Stimulated activated CD4-positive, alpha-beta T cell treated with anti-CD3 and anti-CD28 coated beads, Interleukin-2, amount 100 ng/mL, for 4 hours (primary cell): ENCODE measurements at places on chromosomes 2 and 18.

GRCh38 chr2:165621086-165621560 lies 151.6 kb downstream of the CSRNP3 start:
- no peak for DNase-seq

DNA sequence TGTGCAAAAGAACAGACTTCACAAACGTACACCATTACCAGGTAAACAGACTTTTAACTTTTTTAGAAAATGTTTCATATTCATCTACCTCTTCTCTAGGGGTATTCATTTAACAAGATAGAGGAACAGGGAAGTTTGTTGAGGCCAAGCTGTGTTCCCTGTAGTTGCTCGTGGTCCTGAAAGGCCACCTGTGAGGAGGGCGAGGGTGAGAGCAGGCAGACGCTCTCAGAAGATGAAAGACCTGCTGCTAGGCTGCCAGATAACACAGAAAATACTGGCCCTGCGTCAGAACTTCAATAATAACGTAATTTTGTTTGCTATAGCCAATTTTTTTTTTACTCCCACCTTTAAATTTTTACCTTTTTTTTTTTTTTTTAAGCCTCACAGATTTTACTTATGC lies 42.0 kb downstream of the SOCS6 start:
- no peak for DNase-seq

- no peak for DNase-seq
These were observed 37.5 kb upstream of the NEB start for GRCh38 chr2:151771599-151772358.

DNA sequence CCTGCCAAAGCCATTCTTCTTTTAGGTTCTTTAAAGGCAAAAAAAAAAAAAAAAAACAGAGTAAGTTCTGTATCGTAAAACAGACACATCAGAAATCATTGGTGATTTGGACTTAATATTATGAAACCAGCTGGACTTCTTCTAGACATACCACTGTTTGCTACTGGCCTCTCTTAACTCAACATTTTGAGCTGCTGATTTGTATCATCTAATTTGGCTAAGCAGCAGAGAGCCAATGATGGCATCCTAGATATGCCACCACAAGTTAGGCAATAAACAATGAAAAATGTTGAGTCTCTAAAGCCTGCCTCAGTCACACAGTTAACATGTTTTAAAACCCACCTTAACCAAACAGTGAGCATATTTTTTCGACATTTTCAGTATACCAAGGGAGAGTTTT lies 1034.3 kb upstream of the NXPH2 start:
- DNase-seq: no peak

DNA sequence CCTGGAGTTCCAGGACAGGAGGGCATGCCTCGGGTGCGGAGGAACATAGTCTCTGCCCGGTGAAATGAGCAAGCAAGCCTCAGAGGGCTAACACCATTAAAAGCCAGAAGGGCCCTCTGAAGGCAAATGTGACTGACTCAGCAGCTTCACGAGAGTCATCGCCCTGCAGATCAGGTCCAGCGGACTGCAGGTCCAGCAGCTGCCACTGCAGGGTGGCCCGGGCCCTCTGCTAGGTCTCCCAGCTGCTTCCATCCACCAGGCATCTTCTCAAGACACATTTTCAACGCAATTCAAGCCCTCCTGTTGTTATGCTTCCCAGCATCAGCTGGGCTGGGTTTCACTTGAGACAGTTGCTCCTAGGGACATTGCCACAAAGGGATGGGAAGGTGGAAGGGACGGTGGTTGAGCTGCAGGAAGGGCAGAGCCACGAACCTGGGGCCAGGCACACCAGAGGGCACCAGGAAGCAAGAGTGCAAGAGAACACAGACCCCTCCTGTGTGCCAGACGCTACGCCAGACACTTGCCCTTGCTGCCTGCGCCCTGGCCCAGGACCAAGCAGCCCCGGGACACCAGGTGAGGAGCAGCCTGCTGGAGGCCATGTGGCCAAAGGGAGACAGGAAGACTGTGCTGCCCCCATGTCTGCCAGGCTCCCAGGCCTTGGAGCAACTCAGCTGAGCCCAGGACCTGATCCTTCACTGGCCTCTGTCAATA lies 173.0 kb downstream of the HDAC4 start:
- no peak for DNase-seq

DNA sequence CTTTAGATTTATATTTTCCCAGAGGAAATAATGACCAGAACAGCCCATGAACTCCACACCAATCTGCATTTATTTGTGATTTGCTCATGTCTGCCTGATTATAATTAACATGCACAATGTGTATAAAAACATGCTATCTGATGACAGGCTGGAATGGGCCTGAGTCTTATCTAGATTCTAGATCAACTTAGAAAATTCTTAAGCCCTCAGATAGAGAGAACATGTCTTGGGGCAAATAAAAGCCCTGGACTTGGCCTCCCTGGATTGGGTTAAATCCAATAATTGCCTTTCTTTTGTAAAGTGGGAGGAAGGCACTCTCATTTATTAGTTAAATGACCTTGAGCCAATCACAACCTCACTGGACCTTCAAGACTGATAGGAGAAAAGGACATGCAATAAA lies 61.8 kb downstream of the EVA1A start:
- DNase-seq: no peak

- no peak for DNase-seq
These were observed 1058.4 kb upstream of the ACVR2A start for GRCh38 chr2:146786396-146786795.

DNA sequence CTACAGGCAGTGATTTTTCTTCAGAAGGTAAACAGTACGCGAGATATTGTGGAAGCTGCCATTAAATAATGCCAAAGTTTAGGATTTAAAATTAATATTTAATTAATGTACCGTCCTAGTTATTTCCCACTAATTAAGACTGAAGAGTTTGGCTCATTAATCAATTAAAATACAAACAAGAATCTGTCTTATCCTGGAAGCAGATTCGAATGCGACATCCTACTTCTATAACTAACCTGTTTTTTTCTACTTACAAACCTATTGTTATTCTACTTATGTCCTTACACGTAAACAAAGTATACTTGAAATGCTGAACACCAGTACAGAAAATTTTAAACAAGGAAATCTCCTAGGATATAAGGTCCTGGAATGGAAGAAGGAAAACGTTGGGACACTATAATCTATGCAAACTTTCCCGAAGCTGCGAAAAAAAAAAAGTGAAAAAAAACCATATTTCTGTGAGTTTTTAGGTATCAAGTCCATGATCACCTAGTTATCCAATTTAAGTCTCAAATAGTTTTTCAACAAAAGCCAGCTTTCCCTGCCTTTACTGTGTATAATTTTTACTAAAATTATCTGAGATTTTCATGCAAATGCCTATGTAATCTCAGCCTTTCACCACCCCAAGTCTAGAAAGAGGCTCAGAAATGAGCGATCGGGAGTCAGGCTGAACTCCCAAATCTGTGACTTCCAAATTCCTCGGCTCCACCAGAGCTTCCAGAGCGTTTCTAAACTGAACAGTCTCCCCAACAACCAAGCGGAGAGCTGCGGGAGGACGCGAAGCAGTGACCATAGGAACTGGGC lies 1.2 kb upstream of the C2orf15 start:
- DNase-seq: no peak

- no peak for DNase-seq
These were observed 93.4 kb downstream of the PARD3B start for GRCh38 chr2:204638471-204639194.

DNA sequence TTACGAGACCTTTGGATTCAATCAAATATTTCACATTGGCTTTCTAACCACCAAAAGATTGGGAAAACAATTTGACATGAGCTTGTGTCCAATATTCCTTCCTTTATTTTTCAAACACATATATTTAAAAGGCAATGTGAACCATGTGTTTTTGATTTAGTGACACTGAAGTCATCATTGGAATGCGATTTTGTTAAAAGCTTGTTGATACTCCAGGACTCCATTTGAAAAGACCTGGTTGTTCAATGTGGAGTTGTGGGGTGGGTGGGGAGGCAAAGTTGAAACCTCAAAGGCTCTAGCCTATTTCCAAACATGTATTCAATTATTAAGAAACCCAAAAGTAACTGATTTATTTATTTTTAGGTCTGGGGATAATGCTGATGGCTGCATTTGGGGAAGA lies 114.1 kb upstream of the TRIB2 start:
- DNase-seq: no peak

- DNase-seq: no peak
These were observed 497.2 kb downstream of the THSD7B start for GRCh38 chr2:137262594-137262993.

GRCh38 chr2:39119732-39120520 lies 925 bp downstream of the SOS1 start:
- no peak for DNase-seq

- DNase-seq: no peak
These were observed 95.3 kb downstream of the COPS8 start for GRCh38 chr2:237180987-237181386.

- no peak for DNase-seq
These were observed 190.4 kb downstream of the MYO3B start for GRCh38 chr2:170368370-170368769.

DNA sequence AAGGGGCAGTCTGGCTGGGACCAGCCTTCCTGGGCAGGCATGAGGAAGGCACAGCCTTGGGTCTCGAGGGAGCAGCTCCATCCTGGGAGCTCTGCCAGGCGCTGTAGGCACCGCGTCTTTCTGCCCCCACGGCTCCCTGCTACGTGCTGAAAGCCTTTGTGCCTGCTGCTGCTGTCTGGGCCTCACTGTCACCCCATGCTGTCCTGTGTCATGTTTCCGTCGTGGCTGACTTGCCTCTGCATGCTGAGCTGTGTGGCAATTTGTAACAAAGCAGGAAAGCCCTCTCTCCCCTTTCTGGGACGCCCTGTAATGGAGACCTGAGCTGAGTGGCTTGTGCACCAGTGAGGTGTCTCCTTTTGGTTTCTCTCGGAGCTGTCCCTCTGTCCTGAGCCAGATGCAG lies 152.5 kb downstream of the TSN start:
- DNase-seq: no peak

GRCh38 chr2:226977775-226978190 lies 141.9 kb downstream of the RHBDD1 start:
- DNase-seq: no peak

- no peak for DNase-seq
These were observed 20.2 kb upstream of the COL5A2 start for GRCh38 chr2:189199797-189200196.

- DNase-seq: no peak
These were observed 28.2 kb downstream of the ACMSD start for GRCh38 chr2:134866498-134867099.

DNA sequence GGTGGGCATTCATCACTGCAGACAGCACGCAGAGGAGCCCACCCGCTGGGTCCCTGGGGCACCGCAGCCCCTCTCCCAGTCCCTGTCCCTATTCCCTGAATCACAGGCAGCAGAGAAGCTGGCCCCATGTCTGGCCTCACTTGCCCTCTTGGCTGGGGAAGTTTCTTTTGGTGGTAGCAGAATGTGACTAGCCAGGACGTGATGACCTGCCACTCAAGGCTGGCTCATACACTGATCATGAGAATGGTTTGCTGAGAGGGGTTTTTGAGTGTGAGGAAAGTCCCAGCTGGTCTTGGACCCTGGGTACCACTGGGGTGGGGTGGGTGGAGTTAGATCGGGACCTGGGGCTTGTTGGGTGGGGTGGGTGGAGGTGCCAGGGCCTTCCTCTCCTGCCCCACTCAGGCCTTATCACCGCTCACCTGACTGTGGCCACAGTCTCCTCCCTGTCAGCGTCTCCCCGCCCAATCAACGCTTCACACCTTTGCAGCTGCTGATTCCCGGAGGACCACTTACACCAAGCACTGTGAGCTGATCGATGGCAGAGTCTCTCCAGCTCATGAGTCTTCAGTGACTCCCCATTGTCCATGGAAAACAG lies 28.9 kb upstream of the FOSL2 start:
- no peak for DNase-seq

DNA sequence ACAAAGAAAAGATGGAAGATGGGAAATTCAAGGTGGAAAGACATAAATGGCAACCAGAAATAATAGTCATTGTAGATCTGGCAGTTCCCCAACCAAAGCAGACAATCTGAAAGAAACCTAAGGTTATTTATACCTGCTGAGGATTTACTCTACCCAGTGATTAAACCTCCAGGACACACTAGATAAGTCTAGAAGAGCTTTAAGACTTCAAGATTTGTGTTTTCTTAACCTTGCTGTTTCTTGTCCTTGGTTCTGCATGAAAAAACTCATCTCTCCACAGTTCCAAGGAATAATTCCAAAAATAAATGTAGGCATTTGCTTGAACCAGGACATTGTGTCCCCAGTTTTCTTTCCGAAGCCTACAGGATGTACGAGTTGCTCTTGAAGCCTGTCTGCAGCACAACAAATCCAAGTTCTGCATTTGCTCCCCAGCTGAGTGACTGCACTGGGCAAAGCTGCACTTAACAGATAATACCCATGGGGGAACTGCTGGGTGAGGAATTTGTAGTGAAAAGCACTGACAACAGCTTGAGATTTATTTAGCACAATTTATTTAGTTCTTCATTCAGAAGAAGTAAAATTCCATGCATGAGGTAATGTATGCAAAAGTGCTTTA lies 19.8 kb downstream of the DTNA start:
- DNase-seq: no peak

GRCh38 chr2:64848363-64848762 lies 140.8 kb upstream of the SLC1A4 start:
- DNase-seq: no peak

- no peak for DNase-seq
These were observed 440.5 kb upstream of the ID2 start for GRCh38 chr2:8241317-8241716.

DNA sequence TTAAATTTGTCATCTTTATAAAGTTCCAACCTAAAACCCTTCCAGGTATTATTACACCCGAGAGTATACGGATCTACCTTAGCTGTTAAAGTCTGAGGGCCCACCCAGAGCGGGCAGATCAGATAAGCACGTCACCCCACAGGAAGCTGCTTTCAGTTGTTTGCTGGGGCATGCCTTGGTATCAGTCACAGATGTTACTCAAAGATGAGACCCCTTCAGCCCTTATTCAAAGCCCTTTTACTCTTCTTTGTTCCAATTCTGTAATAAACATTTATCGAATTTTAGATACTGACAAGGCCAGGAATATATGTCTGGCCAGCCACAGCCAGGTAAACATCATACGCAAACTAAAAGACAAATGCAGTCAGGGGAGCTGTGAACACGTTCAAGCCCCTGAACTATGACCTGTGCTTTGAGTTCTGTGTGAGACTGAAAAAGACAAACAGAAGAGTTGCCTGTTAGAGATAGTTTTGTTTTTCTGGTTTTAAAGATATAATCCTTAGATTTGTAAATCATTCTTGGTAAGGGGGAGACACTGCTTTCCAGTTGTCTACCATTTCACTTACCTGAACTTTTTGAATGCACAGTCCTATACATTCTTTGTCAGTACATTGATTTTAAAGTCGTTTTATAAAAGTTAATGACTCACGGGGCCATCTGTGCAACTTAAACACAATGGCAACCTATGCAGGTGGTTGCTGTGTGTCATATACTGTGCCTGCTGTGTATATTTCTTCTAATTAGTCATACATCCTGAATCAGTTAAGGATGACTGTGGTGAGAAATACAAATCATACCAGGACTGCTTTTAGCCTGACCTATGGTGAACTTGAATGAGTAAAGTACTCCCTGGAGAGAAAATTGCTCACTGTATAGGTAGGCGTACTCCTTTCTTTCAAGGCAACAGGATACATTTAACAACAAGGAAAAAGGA lies 100.5 kb upstream of the ITPRID2 start:
- DNase-seq: no peak
